Activated CD4-positive, alpha-beta memory T cell treated with anti-CD3 and anti-CD28 coated beads, Interleukin-2, amount 10 ng/mL, durations not matched to agents 7 days and 5 days (primary cell): ENCODE measurements at places on chromosomes 16 and 17.

- DNase-seq, result no peak
Measured at GRCh38 chr17:11503308-11504035, 94.8 kb upstream of the DNAH9 start.

GRCh38 chr17:12789075-12789480 lies 220 bp upstream of the ARHGAP44 start:
- DNase-seq, result no peak

DNA sequence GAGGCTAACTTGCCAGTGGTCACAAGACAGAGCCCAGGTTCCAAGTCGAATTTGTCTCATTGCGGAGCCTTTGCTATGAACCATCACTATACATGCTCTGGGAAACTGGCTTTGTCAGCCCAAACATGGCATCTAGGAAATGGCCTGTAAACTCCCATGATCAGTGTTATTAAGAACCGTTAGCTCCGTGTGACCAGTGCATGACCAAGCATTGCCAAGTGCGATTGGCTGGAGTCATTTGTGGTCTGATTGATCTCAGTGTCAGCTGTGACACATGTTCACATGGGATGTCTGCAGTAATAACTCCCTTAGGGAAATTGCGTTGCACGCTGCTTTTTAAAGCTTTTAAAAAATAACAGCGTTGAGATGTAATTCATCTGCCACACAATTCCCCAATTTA lies 18.6 kb upstream of the CDH3 start:
- DNase-seq, result no peak

DNA sequence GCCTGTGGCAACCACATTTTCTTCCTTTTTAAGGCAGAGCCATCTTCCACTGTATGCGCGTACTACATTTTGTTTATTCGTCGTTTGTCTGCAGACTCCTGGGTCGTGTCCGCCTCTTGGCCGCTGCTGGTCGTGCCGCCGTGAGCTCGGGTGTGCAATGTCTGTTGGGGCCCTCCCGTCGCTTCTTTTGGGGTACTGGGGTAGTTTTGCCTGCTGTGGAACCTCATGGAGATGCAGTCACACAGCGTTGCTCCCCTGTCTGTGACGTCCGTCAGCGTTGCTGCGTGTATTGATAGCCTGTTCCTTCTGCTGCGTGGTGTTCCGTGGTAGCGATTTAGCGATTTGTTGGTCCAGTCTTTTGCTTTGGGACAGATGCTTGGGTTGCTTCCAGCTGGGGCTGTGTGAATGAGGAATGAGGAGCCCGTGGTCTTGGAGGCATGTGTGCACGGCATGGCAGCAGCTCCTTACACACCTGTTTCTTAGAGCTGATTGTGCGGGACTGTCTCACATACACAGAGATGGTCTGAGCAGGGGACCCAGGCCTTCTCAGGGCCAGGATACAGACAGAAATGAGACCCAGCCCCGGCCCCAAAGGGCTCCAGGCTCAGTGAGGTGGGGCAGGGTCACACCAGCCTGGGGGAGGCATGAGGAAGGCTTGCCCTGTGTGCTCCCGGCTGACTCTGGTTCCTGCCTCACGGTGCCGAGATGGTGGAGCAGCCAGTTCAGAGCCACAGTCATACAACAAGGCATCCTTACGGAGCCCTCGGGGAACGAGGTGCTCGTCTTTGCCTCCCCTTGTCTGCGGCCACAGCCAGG lies 78.4 kb upstream of the GSE1 start:
- DNase-seq, result no peak

DNA sequence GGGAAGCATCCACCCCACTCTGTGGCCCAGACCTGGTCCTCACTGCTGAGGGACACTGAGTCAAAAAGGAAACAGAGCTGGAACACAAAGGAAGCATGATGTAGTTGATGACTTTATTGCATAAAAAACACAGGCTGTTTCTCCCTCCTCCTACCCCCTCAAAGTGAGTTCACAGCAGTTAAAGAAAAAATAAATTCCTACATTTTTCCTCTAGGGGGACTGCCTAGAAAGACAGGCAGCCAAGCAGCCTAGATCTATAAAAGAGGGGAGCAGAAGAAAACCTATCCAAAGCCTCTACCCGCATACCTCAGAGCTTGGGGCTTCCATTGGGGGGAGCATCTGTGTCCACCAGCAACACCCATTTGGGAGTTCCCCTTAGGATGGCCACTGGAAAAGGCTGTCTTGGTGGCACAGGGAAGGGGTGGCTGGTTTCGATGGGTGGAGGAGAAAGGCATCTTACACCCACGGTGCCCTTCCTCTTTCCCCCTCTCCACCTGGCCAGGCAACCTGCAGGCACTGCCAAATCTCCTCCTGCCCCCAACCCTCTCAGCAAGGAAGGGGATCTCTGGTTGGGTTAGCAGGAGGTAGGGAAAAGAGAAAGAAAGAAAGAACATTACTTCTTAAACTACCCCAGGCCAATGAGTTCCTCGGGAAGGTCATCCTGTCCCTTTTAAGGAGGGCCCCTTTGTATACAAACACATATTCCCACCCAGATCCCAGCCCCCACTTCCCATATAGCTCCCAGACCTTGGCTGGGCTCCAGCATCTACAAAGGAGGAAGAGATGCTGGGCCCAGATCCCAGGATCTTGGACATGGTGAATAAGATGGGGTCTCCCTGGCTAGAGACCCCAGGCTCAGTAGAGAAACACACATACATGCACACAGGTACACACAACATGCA lies 4.0 kb upstream of the SCRN2 start:
- DNase-seq, result no peak

- DNase-seq, result no peak
Measured at GRCh38 chr17:78419970-78420815, 41.7 kb downstream of the PGS1 start.

DNA sequence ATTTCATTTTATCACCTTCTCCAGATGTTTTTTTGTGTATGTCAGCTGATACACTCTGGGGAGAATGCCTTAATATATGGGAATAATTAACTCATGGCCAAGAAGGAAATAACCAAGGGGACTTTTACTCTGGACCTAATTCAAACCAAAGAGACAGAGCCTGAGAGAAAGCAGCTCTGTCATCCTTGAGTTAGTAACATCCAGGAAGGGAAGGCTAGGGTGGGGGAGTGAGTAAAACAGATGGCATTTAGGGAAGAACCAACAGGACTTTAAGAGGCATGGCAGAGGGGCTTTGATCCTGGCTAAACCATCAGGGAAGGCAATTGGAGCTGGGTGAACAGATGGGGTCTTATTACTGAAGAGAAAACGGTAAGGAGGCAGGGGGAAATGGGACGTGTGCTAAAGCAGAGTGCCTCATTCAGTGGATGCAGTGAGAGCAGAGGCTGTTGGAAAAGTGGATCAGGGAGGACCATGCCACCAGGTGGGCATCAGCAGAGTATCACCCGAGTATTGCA lies 2.5 kb upstream of the SMPD3 start:
- no peak for DNase-seq

GRCh38 chr16:49748322-49748721 lies 107.6 kb downstream of the ZNF423 start:
- no peak for DNase-seq

DNA sequence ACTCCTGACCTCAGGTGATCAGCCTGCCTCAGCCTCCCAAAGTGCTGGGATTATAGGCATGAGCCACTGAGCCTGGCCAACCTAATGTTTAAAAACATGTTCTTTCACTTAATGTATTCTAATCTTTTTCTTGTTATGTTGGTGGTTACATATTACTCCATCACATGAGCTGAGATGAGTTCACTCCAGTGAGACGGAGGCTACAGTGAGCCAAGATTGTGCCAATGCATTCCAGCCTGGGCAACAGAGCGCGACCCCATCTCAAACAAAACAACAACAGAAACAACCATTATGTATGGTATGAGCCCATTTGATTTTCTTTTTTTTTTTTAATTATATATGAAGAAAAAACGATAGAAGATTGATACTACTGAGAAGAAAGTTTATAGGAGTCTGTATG lies 39.6 kb downstream of the SLC39A11 start:
- DNase-seq, result no peak

GRCh38 chr17:8005357-8005756 lies 2.9 kb downstream of the GUCY2D start:
- no peak for DNase-seq

- no peak for DNase-seq
Measured at GRCh38 chr16:80971819-80972218, 34.9 kb downstream of the CMC2 start.

DNA sequence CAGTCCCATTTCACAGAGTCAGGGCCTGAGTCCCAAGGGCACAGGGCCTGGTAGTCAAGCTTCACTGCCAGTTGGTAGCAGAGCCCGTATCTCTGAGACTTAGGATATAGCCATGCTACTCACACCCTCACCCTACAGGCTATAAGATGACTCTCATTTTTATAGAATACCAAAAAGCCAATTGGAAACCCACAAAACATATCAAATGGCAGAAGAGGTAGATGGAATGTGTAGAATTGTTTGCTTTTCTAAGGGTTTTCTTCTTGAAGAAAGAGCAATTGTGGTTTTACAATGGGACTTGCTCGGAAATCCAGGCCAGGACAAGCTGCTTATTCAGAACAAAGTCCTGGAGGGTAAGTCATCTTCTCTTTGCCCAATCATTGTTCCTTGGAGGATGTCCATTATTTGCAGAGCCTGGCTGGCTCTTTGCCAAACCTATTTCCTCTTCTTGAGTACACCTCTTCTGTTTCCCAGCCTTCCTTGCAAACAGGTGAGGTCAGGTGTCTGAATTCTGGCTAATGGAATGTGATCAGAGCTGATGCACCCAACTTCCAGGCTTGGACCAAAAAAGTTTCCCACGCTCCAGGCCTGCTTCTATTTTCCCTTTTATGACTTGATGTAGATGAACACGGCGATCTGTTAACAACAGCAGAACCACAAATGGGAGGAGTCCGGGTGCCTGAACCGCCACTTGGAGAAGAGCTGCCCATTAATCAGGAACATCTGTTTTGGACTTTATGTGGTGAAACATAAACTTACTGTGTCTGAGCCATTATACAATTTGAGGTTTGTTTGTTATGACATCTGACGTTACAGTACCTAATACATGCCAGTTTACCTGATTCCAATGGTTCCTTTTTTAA lies 16.9 kb upstream of the CCL22 start:
- DNase-seq, result no peak

DNA sequence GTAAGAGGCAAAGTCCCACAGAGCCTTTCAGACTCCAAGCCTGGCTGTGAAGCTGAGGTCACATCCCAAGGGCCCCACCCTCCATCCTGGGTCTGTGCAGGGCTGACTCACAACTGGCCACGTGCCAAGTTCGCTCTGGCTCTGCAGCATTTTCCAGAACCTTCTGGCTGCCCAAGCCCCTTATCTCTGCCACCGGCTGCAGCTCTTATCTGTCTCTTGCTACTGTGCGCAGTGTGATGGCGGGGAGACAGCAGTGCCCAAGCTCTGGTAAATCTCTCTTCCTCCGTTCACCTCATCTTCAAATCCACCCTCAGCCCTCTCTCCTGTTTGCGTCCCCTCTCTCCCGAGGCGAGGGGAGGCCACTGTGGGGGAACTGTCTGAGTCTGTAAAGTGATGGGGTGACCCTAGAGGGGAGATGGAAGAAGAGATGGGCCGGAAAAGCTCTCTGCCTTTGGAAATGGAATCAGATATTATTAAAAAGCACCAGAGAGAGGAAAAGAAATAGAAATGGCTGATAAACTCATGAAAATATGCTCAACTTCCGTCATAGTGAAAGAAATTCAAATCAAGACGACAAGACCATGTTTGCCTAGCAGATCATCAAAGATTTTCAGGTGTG lies 162.7 kb upstream of the CDC42EP4 start:
- no peak for DNase-seq

GRCh38 chr16:86376837-86377236 lies 133.5 kb upstream of the FOXF1 start:
- DNase-seq, result no peak

DNA sequence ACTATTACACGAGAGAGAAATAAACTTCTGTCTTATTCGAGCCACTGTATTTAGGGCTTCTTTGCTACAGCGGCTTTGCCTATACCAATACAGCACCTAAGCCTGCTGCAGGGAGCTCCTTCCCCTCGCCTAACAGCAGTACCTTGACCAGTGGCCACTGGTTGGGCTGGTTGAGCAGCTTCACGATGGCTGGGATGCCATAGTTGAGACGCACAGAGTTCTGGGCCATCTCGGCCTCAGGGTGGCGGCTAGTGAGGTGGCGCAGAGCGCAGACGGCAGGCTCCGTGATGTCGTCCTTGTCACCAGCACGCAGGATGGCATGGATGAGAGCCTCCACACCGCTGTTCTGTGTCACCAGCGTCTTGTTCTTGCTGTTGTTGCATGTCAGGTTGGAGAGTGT lies 23.7 kb downstream of the JUP start:
- DNase-seq, result no peak

GRCh38 chr16:87662254-87663204 lies 60.2 kb downstream of the JPH3 start:
- no peak for DNase-seq

GRCh38 chr17:57872536-57872935 lies 22.7 kb upstream of the MRPS23 start:
- DNase-seq, result no peak

GRCh38 chr17:33935822-33936221 lies 319.3 kb upstream of the CCL2 start:
- DNase-seq, result no peak

- DNase-seq, result peak; percentile 60
Measured at GRCh38 chr17:40317345-40317873, 8.4 kb downstream of the RARA start.

DNA sequence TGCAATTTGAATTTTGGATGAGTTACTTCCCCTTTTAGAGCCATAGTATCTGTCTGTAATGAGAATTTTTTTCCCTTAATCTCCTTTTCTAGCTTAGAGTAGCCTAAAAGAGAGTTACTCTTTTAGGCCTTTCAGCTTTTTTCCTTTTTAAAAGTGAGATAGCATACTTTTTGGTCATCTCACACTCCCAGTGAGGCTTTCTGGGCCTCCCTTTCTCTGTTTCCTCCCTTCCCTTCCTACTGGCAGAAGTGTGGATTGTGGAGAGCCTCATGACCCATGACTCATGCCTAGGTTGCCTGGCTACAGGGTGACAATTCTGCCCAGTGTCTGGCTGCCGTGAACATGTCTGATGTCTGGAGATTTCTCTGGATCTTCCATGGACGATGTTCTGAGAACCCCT lies 15.2 kb downstream of the KRT23 start:
- no peak for DNase-seq

GRCh38 chr17:4307179-4307930 lies 43.6 kb upstream of the ANKFY1 start:
- no peak for DNase-seq

DNA sequence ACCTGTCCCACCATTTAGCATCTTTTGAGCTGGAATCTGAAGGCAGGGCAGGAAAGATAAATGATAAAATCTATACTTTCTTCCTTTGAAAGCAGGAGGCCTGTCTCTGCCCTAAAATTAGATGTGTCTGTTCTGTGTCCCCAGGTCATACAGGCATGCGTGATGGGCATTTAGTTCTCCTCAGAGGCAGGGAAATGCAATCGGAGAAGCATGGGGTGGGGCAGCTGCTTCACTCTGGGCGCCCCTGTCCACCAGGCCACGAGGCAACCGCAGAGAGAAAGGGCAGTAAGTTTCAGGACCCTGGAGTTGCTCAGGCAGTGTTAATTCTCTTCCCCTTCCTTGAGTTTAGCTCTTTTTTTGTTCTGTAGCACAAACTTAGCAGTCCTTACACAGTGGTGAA lies 25.1 kb downstream of the CLUAP1 start:
- no peak for DNase-seq
